ENCODE measurements at places on chromosomes 5 and 9.

DNA sequence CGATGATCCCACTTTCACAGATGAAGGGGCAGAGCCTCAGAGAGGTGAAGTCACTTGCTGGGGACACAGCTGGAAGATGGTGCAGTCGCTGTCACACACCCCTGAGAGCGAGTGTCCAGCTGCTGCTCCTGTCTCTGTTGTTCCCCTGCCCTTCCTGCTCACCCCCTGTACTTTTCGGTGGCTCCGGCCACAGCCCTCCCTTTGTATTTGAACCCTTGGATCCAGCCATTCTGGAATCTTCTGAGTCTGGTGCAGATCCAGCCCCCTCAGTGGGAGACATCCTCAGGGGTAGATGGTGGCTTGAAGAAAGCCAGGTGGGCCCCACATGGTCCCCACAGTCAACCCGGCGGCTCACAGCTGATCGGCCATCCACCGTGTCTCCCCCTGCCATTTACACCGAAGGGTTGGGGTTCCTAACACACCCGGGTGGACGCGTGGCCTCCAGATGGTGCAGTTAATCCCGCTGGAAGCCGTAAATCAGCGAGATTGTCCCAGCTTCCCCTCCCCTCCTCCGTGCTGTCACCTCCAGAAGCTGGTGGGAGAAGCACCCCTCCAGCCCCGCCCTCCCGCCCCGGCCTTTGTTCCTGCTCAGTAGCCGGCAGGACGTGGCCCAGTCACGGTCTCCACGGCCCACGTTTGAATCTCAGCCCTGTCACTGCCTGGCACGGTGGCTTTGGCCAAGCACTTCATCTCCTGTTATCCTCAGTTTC is 204.8 kb downstream of the C9orf50 start:
- DNase-seq = no peak

GRCh38 chr5:94197970-94198369 is 420.4 kb downstream of the KIAA0825 start:
- DNase-seq = no peak

DNA sequence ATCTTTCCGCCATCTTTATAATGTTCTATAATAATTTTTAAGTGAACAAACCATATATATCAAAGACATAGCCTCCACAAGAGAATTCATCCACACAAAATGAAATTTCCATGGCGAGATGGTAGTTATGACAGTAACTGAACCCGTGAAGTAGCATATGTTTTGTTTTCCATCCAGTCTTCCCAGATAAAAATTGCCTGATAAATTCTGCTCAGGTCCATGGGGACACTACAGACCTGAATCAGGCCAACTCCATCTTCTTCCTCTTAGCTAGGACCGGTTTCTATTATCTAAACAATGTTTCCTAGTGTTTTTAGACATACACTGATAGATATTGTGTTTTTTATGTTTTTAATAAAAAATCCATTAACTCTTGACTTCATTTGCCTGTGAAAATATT is 235.7 kb downstream of the PLK2 start:
- DNase-seq = no peak

DNA sequence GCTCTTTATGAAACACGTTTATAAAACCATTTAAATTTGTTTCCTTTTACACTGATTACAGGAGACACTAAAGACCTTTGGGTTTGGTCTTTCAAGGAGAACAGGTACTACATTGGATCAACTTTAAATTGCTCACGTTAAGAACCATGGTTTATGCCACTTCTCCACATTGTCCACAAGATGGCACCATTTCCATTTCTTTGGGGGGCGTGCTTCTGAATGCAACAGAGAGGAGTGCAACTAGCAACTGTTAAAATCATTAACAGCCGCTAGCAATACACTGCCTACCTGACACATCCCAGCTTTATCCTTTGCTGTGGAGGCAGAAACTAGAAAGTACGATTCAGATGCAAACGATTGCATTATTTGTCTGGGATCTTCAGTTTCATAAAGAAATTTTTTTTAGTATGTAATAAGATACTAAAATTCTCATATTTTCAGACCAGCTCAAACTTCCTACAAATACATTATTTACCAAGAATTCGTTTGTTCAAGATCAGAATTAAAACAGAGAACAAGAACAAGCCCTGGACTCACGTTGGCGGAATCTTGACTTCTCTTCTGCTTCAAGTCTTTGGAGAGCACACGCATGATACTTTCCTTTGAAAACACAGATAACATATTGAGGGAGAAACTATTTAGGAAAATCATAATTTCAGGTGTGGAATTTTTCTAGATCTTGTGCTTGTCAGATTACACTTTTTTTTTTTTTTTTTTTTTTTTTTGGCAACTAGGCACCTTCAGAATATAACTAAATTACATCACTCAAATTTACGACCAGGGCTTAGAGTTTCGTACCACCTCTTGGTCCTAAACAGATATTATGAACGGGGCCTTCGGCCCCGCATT is 702 bp downstream of the CDC20B start:
- peak; percentile 85 for DNase-seq

DNA sequence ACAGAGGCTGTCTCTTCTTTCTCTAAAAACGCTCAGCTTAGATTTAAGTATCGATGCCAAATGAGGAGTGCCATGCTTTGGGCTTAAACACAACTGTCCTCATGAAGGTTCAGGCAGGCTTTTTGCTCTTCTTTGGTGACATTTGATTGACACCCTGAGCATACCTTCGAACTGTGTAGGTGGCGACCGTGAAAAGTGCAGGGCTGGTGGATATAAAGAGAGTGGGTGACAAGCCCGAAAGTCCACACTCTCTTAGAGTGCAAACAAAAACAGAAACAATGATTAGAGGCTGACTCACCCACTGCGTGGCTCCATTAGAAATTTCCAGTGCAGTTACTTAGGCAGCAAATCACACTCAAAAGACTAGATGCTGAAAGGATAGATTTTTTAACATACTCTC is 141.7 kb downstream of the SYK start:
- DNase-seq = no peak

Data from CD8-positive, alpha-beta T cell (primary cell).